RPMI7951 (cell line): ENCODE measurements at places on chromosomes 5 and 9.

DNA sequence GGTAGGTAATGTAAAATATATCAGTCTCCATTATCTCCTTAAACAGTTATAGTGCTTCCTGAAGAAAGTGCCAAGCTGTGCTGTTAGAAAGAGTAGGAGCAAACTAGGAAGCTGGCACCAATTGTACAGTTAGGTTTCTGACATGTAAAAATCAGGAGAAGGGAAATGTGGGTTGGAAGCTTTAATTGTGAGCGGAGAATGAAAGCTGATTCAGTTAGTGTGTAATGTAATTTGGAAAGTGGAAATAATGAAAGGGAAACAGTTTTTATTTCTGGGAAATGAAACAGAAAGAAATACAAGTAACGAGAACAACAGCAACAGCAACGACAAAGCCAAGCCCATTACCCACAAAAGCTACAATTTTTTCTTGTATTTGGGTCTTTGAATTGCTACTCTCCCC, 48.8 kb upstream of the JAK2 start:
- DNase-seq = no peak

- DNase-seq = no peak
These were observed 11.9 kb downstream of the VAV2 start for GRCh38 chr9:133979921-133980863.

- DNase-seq = no peak
These were observed 703 bp downstream of the ISCA1 start for GRCh38 chr9:86281593-86282076.

DNA sequence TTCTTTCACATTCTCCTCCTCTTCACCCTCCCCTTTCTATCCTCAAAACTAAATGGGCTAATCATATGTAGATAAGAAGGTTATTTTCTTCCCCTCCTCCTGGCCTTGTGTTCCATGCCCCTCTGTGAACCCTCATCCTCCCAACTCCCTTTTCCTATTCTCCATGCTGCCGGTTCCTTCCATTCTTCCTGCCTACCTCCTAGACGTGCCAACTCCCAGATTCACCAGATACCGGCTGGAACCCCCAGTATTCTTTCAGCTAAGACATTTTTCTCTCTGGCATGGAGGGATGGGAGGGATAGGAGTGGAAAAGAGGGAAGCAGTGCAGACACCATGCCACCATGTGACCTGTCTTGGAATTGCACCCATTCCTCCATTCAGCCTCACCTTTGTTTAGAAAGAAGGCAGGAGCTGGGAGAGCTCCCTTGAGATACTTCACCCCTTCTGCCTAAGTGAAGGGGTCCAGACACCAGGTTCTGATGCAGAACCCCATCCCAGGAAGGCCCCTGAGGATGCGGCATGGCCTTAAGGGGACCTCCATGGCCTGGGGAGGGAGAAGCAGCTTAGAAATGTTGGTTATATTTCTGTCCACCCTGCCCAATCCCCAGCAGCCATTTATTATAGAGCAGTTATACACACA, 4.8 kb downstream of the DNAJB5 start:
- peak; percentile 32 for DNase-seq

- peak; percentile 58 for DNase-seq
These were observed 1.2 kb upstream of the GCNT4 start for GRCh38 chr5:75053304-75054133.

- DNase-seq = no peak
These were observed 4.1 kb downstream of the PRDM6 start for GRCh38 chr5:123093111-123093600.

DNA sequence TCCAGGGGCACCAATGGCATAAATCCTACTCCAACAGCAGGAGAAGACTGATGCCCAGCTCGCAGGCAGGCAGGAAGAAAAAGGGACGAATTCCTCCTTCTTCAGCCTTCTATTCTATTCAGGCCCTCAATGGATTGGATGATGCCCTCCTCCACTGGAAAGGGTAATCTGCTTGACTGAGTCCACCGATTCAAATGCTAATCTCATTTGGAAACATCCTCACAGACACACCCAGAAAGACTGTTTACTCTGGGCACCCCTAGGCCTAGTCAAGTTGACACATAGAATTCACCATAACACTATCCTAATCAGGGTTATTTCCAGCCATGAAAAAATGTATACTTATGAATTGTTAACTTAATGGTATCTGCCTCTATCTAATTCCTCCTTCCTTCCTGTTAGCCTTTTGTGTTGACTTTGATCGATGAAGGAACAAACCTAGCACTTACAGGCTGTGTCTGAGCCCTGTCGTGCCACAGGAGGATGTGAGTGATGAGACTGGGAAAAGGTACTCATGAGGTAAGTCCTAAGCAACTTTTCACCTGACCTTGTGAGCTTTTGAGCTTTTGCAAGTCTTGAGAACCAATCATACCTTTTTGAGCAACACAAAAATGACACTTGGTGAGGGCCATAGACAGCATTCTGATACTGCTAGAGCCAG, 36.5 kb downstream of the FOXD1 start:
- no peak for DNase-seq

GRCh38 chr5:157295247-157295646, 29.3 kb downstream of the CYFIP2 start:
- no peak for DNase-seq

DNA sequence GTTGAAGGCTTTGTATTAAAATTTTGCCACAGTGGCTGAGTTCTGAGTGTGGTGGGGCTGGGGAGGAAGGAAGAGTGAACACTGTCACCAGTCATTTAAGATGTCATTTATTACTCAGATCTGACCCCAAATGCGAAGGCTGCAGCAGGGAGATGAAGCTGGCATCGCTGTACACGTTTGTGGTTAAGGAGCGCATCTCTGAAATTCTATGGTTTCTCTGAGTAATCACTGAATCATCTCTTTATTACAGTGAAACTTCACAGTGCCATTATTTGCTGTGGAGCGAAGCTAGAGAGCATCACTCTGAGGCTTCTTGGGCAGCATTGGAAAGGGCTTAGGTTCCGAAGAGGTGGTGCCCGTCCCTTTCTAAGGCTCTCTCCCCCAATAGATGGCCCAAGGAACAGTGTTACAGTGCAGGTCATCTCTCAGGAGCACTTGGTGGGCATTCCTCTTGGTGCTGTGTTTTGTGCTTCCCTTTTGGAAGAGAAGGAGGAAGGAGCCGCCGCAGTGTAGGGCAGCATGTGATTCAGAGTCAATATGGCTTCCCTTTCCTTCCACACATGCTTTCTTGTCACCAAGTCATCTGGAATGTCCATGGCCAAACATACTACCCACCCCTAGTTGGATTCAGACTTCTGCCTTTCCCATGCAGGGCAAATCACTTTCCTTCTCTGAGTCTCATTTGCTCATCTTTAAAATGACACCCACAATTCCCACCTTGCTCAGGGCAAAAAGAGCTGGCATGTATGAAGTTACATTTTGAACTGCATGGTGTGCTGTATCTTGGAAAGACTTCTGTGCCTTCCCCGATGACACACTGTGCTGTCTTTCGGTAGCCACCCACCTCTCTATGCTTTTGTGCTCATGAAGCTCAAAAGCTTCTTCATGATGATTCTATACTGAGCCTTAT, 9.3 kb upstream of the TEX48 start:
- DNase-seq = peak; percentile 96

DNA sequence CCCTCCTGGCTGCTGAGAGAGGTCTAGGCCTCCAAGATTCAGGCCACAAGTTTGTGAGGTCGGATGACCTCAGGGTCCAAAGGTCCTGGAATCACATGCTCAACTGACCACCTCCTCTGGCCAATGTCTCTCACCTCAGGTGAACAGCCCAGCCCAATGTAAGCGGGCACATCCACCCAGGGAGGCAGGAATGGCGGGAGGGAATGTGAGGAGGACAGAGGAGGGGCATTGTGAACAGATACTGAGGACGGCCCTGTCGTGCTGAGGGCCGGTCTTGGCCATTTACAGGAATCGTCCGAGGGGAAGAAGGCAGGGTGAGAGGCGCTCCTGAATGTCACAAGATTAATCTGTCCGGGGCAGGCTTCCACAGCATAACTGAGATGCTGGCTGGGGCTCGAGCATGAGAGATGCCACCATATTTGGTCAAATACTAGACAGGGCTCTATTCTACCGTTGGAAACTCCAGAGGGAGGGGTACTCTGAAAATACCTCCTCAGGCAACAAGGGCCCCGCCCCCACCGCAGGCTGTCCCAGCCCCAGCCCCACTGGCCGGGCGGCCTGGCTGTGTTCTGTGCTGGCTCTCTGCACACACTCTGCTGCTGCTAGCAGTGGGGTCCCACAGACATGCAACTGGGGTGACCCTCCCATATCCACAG, 1.5 kb upstream of the IL17B start:
- DNase-seq = no peak

DNA sequence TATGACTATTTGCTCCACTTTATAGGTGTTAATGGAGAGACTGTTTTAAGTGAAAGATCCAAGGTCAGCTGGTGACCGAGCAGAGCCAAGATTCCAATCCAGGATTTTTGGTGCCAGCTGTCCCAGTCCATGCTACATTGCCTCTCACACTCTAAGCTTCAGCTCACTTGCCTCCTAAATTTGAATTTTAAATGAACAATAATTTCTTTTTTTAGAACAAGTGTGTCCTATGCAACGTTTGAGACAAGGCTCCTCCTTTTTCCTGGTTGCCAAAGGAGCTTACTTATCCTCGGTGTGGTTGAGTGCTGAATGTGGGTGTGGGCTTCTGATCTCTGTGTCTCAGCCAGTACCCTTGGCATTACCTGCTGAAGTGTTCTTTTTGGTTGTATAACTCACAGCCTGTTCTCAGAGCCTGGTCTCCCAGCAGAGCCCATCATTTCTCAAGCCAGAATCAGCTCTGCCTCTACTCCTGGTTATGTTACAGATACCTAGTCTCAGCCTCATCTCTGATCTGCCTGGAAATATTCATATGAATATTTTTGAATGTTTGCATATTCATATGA, 4.0 kb upstream of the PRRC1 start:
- DNase-seq = no peak

- DNase-seq = no peak
These were observed 2.6 kb downstream of the RNF44 start for GRCh38 chr5:176534640-176535039.

GRCh38 chr9:126438741-126439401, 112.2 kb downstream of the MVB12B start:
- no peak for DNase-seq

GRCh38 chr5:106481374-106481773, 1189.4 kb downstream of the EFNA5 start:
- DNase-seq = no peak

- DNase-seq = no peak
These were observed 40.8 kb upstream of the CLK4 start for GRCh38 chr5:178667688-178668087.

DNA sequence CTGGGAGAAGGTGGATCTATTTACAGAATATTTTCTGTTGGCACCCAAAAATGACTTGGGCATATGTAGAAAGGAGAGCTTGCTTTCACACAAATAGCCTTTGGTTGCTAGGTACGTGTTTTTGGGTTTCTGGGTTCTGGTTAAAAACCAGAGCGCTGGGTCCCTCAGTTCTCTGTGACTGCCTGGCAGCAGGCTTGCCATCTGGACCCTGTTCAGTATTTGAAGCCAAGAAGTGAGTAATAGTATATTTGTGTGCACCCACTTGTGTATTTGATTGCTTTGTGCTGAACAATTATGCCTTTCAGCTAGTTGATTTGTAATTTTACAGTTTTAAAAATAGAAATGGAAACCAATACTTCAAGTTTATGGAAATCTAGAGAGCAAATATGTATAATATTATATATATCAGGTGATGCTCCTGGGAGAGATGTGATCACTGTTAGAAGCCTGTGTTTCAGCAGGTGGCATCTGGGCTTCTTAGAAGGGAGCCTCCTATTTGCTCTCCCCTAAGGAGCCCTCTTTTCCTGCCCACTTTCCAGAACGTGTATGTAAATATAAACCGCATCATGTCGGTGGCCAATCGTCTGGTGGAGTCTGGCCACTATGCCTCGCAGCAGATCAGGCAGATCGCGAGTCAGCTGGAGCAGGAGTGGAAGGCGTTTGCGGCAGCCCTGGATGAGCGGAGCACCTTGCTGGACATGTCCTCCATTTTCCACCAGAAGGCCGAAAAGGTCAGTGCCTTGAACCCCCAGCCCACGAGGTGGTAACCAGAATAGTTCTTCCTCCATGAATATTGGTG, 153.6 kb downstream of the TRIO start:
- DNase-seq = no peak

- DNase-seq = peak; percentile 8
These were observed 126.5 kb downstream of the MRPL36 start for GRCh38 chr5:1673042-1673677.

GRCh38 chr5:95235439-95235982, 49.4 kb downstream of the MCTP1 start:
- DNase-seq = no peak

GRCh38 chr5:4017076-4017803, 421.6 kb downstream of the IRX1 start:
- no peak for DNase-seq

DNA sequence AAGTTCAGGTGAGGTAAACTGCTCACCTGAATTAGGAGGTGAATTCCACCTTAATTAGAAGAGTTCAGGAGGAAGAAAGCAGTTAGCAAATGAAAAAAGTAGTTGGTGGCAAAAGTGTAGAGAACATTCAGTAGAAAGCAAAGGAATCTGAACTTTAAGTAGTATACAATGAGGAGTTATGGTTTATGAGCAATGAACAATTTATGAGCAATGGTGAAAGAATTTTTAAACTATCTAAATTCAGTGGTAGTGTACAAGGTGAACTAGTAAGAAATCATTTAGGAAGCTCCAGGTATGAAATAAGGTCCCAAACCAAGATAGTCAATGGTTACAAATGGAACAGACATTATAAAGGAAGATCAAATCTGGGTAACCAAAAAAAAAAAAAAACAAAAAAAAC, 3.1 kb downstream of the CETN3 start:
- DNase-seq = no peak

DNA sequence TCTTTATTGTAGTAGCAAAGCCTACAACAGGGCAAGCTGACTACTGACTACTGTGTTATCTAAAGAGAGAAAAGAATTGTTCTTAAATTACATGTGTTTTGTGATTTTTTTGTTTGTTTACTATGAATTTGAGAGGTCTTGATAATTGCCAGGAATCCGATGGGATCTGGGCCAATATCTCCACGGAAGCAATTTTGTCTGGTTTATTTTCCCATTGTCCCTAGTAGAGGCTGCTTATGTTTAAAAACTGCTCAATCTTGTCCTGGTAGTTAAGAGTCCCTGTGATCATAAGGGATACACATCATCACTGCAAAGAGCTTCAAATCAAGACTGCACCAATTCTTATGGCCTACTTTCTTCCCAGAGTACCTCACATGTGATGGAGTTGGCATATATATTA, 94.4 kb downstream of the GLDC start:
- peak; percentile 41 for DNase-seq

GRCh38 chr5:53560028-53560427, 411 bp upstream of the NDUFS4 start:
- no peak for DNase-seq
